ENCODE measurements at places on chromosomes 7 and 10.

DNA sequence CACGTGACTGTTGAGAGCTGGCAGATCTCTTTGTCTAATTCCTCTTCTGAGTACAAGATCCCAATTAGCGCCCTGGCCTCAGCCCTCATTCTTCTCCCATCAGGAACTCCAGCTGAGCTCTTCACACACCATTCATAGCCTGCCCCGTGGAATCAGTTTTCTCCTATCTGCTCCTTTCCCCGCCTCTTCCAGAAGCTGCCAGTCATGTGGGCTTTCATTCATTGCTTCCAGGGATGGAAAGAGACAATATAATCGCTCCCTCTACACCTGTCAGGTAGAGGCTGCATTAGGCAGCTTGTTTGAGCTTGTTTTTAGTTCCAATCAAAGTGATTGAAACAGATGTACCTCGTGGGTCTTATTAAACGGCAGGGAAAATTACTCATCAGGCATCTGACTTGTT is 515.8 kb downstream of the TYW1 start:
- no peak for DNase-seq

GRCh38 chr10:61140765-61141392 is 196.9 kb upstream of the RHOBTB1 start:
- no peak for DNase-seq

GRCh38 chr7:16657656-16658279 is 11.8 kb downstream of the BZW2 start:
- DNase-seq = no peak

GRCh38 chr10:89954061-89954460 is 252.7 kb downstream of the KIF20B start:
- DNase-seq = no peak

DNA sequence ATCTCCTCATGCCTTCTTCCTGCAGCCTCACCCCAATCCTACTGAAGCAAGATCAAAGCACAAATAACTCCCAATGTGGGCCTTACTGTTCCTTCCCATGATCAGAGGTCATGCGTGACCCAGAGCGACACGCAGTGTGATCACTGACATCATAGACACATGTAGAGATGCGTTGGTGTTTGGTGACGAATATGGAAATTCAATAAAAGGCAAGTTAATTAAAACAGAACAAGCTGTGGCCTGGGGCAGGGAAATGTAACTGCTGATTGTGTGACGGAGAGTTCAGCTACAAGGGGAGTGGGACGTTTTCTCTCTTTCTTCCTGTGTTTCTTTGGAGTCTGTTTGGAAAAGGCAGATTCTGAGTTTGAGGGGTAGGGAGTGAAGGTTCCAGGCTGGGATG is 34.8 kb upstream of the CARD11 start:
- DNase-seq = no peak

DNA sequence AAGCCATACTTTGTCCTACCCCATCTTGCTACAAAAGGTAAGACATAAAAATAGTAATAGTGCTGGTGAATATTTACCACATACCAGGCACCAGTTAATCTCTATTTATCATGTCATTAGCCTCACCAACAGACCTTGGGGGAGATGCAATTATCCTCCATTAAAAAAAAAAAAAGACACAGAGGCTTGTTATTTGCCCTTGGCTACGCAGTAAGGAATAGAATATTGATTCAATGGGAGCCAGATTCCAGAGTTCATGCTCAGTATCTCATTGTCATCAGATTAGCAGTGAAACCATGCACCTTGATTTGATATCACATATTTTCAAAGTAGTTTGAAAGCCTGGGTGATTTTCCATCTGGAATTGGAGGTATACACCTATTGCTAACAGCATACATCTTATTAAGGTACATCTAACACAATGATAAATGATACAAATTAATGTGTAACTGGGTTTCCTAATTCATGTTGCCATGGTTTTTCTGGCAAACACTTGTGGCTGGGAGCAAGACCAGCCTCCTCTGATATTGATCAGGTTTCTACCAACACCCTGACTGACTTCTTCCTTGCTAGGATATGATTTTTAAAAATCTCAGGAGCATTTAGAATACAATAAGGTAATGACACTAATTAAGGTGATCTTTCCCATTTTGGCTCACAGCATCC is 67.1 kb upstream of the PRR15 start:
- DNase-seq = no peak

- DNase-seq = no peak
These were observed 17.4 kb downstream of the BNIP3 start for GRCh38 chr10:131964298-131964697.

DNA sequence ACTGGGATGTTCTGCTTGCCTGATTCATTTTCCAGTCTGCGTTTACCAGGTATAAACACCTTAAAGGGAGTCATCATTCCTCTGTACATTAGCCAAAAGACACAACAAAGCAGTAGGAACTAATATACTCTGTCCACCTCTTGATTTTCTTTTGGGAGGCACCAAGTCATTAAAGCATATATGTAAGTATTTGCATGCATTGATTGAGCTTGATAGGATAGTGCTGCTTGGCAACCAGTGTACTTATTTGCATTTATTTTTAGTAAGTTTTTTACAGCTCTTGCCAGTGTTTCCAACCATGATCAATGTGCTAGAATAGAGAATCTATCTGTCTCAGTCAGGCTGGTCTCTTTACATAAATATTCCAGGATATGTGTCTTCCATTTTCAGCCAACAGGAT is 353.3 kb upstream of the SEMA3C start:
- DNase-seq = no peak

- DNase-seq = no peak
These were observed 276.9 kb downstream of the SKAP2 start for GRCh38 chr7:26587536-26587935.

- no peak for DNase-seq
These were observed at the start of gene ATG9B for GRCh38 chr7:151024435-151025056. Gene ATG9B (minus strand): TSS chr7:151024494. CDS start chr7:151024423, 71 bp downstream.

- no peak for DNase-seq
These were observed 14.7 kb downstream of the FAM241B start for GRCh38 chr10:69644658-69645295.

DNA sequence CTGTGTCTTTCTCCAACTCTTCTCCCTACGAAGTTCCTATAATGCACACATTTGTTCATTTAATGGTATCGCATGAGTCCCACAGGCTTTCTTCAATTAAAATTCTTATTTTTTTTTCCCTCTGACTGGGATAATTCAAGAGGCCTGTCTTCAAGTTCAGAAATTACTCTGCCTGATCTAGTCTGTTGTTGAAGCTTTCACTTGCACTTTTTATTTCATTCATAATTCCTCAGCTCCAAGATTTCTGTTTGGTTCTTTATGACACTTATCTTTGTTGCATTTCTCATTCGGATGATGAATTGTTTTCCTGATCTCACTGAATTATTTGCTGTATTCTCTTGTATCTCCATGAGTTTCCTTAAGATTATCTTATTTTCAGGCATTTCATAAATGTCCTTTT is 103.9 kb downstream of the RSU1 start:
- DNase-seq = no peak

GRCh38 chr7:116524609-116525297 is at the start of gene CAV1:
Gene CAV1 (plus strand): TSS chr7:116525036. CDS start chr7:116525063, 27 bp downstream.
- DNase-seq = no peak

DNA sequence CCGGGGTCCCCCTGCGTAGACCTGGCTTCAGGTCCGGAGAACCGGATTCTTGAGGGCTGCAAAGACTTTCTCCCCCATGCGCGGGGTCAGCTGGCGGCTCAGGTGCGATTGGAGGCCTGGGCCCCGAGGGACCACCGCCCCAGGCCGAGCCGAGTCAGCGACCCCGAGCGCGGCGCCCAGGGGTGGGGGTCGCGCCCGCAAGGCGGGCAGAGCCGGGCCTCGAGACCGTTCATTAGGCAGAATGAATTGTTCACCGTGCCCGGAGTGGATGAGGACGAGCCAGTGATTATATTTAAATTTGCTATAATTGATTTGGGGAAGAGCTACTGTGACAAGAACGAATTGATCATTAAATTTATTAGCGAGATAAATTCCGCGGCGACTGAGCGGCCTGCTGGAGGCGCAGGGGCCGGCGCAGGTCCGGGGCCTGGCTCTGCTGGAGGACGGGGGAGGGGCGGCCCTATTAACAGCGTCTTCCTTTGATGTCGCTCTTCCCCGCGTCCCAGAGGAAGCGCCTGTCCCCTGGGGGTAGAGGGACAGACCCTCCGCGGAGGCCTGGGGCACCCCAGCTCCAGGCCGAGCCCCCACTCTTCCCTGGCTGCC is 7.5 kb downstream of the MNX1 start:
- no peak for DNase-seq

DNA sequence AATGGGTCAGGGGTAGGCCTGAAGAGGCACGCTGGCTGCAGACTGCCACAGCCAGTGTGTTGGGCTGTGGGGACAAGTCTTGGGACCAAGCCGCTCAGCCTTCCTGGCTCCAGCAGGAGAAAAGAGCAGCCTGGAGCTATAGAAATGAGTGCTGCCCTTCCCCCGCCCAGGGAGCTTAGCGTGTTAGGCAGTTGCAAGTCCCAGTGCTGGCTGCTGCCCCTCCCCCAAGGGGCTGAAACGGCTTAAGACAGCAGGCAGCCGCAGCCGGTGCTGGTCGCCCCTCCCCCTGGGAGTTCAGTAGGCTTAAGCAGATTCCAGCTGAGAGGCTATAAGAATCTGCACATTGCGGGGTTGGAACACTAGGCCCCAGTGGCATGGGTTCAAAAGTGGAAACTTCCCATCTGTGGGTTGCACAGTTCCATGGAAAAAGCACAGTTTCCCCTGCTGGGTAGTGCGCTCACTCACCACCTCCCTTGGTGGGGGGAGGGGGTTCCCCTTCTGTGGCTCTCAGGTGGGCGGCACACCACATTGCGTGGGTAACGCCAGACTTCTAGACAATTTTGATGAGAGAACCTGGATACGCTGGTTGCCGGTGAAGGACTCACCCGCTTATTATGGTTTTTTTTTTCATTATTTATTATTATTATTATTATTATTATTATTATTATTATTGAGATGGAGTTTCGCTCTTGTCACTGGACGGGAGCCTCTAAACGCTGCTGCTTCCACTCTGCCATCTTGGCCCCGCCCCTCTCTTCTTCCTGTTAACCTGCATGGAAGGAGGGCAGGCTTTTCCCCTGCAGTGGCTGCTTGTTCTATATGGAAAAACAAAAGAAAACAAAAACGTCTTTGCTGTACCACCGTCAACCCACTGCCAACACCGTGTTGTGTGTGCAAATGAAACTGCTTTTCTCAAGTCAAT is 151.1 kb downstream of the CXCL12 start:
- no peak for DNase-seq

- no peak for DNase-seq
These were observed 109.0 kb downstream of the ZMYND11 start for GRCh38 chr10:244227-244626.

DNA sequence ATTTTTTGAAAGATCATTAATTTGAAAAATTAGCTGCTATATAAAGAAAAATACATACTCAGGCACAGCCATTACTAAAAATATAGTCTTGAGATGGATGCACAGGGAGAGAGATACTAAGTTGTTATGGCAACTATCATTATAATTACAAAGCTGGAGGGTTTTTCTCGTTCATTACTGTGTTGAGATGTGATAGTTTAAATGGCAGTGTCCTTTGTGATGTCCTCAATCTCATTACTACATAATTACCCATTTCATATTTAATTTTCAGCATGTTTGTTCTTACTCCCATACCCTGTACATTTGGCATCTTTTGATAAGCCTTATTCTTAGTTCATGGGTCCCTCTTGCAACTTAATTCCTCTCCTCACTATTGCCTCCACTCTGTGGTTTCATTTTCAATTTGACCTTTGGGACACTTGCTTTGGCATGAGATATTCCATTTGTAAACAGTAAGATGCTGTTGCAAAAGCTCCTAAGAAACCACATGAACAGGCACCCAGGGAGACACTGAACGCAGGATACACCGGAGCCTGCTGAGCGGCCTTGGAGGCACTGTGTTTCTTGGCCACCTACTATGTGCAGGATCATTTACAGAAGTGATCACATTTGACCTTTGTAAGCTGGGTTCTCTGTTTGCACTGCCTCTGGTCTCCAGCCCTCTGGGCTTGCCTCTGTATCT is 4.8 kb upstream of the CPXM2 start:
- no peak for DNase-seq

DNA sequence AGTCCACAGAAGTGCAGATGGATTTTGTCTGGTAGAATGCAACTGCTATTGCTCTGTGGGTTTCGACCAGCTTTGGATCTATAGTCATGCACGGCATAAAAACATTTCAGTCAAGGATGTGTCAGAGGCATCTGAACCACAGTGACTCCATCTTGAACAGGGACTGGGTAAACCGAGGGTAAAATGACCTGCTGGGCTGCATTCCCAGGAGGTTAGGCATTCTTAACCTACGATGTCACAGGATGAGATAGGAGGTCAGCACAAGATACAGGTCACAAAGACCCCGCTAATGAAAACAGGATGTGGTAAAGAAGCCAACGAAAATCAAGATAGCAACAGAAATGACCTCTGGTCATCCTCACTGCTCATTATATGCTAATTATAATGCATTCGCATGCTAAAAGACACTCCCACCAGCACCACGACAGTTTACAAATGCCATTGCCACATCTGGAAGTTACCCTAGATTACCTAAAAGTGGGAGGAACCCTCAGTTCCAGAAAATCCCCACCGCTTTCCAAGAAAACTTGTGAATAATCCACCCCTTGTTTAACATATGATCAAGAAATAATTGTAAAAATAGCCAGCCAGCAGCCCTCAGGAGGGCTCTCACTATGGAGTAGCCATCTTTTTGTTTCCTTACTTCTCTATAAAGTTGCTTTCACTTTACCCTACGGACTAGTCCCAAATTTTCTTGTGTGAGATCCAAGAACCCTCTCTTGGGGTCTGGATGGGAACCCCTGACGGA is 50.7 kb upstream of the CPXM2 start:
- DNase-seq = no peak

GRCh38 chr7:96173781-96174180 is 148.1 kb downstream of the SLC25A13 start:
- DNase-seq = no peak

GRCh38 chr10:123381224-123381623 is 227.0 kb downstream of the BUB3 start:
- no peak for DNase-seq

- no peak for DNase-seq
These were observed 227.4 kb upstream of the KAT6B start for GRCh38 chr10:74598891-74599566.

DNA sequence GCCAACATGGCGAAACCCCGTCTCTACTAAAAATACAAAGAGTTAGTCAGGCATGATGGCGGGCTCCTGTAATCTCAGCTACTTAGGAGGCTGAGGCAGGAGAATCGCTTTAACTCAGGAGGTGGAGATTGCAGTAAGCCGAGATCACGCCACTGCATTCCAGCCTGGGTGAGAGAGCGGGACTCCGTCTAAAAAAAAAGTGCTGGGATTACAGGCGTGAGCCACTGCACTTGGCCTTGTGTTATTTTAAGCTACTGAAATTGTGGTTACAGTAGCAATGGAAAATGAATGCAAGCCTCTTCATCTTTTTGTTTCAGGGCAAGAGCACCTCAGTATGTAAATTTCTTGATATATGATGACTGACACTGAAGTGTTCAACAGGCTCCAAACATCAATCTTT is 106.4 kb upstream of the IMMP2L start:
- no peak for DNase-seq

GRCh38 chr7:71132127-71132376 is at the start of gene GALNT17:
Gene GALNT17 (plus strand): TSS chr7:71132144.
- DNase-seq = no peak
